ENCODE measurements at places on chromosomes 2 and 18.

GRCh38 chr2:146541896-146542295, 1302.9 kb upstream of the ACVR2A start:
- no peak for DNase-seq

- peak; percentile 91 for DNase-seq
These were observed 1.2 kb downstream of the TGOLN2 start for GRCh38 chr2:85326406-85327159.

- DNase-seq, result no peak
These were observed 17.7 kb upstream of the CIB4 start for GRCh38 chr2:26658691-26659346.

DNA sequence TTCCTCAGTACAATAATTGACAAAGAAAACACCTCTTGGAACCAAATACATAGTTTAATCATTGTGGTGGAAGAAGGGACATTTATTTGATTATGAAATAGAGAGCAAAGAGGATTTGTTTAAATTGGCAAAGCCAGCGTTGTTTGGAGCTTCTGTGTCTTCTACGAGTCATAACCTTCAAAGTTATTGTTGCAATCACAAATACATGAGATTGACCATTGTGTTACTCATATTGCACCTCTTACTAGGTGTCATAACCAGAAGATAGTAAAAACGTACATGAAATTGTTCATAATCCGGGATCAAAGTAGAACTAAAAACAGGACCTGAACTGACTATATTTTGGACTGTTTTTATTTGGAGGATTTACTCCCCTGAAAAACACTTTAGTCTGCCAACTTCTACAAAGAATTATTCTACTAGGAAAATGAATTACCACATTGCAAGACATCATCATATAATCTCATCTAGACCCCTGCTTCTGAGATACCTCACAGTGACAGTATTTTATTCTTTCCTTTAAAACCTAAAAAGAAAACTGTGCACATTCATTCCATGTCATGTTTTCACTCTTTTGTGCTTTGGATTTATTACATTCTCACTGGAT, 151.7 kb upstream of the KLF7 start:
- peak; percentile 59 for DNase-seq

GRCh38 chr2:108417254-108417653, 31.8 kb upstream of the GCC2 start:
- DNase-seq, result no peak

DNA sequence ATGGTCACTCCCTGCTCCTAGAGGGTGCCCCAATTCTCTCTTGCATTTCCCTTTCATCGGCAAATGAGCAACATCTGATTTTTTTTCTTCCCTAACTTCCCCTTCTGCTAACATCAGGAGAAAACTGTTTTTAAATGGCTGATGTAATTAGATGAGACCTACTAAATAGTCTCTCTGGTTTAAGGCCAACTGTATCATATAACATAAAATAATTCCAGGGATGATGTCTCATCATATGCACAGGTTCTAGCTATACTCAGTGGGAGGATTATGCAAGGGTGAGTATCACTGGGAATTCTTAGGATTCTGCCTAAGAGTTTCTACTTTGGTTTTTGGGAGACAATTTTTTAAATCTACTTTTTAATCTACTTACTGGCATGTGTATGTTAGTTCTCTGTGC, 193.4 kb downstream of the PARD3B start:
- DNase-seq, result no peak

- no peak for DNase-seq
These were observed 777.6 kb upstream of the FANCL start for GRCh38 chr2:59018737-59019136.

- no peak for DNase-seq
These were observed 236.8 kb upstream of the ATP5MC3 start for GRCh38 chr2:175418224-175418835.

DNA sequence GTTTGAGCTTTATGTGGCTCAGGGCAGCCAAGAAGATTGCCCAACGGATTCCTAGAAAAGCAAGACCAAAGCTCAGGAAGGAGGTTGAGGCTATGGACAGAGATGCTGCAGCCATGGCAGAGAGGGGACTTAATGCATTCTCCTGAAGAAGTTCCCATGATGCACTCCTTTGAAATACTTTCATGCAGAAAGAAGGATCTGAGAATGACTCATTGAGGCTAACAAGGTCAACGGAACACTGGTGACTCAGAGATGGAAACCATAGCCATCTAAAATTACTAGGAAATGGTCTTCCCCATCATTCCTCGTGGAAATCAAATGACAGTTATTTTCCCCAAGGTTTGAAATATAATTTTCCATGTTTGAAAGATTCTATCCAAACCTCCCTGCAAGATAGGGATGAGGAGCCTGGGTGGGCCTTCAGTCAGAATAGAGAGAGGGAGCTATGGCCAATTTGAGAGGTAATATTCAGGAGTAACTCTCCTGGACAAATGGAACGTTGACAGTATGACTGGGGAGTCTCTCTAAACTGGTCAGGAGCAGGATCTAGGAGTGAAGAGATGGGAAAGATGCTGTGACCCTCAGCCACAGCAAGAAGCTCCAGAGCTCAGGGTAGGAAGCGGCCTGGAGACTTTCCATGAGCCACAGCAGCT, 63.0 kb downstream of the REEP1 start:
- DNase-seq, result peak; percentile 52
